ENCODE measurements at places on chromosomes 12 and 14.
A peak's percentile ranks its signal among the peaks of the same experiment; 100 is the strongest.

- DNase-seq: no peak
Measured at GRCh38 chr12:11688831-11689230, 39.4 kb downstream of the ETV6 start.

- no peak for DNase-seq
Measured at GRCh38 chr14:96987086-96987474, 189.9 kb downstream of the VRK1 start.

DNA sequence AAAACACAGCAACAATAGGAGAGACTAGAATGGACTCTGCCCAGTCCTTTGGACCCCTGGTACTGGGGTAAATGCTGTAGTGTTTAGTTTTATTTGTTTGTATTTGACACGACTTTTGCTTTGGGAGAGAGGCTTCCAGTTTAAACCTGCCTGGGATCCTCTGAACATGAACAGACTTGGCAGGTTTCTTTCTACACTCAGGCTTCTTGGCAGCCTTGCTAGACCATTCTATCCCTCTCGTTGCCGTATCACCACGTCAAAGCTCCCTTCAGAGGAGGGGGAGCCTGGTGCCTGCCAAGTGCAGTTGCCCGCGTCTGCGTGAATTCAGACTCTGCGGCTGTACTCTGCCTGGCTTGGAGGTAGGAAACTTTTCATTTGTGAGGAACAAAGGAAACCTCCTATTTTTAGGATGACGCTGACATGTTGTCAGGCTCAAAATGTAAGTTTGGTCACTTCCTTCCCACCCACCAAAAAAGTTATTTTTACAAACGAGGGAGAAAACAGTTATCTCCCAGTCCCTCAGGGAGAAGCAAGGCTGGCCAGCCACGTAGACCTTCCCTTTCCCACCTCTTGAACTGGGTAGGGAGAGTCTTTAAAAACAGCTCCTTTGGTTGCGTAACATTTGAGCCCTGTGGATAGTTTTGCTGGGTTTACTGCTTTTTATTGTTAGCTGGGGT is 25.9 kb downstream of the CD9 start:
- peak; percentile 61 for DNase-seq

DNA sequence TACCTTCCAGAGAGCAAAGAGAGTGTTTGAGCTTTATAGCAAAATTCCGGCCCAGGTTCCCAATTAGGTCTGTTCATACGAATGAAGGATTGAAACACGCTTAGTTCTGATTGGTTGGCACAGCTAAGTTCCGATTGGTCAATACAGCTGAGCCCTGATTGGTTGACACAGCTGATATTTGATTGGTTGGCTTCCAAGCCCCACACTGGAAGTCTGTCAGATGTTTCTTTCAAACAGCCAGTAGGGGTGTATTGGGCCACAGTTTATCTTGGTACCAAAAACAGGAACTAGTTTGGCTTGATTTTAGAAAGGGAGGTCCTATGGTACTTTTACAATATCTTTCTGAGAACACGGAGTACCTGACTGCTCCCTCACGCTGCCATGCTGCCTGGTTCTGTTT is 93.4 kb downstream of the CAND1 start:
- DNase-seq: no peak

- DNase-seq: no peak
Measured at GRCh38 chr14:75521415-75522199, 662 bp upstream of the BATF start.

GRCh38 chr14:69152902-69153151 is at the start of gene DCAF5:
DCAF5 (minus strand) TSS chr14:69153119; CDS start chr14:69152978, 141 bp downstream.
- no peak for DNase-seq

- DNase-seq: no peak
Measured at GRCh38 chr12:7093892-7094291, 1.6 kb upstream of the C1R start.

DNA sequence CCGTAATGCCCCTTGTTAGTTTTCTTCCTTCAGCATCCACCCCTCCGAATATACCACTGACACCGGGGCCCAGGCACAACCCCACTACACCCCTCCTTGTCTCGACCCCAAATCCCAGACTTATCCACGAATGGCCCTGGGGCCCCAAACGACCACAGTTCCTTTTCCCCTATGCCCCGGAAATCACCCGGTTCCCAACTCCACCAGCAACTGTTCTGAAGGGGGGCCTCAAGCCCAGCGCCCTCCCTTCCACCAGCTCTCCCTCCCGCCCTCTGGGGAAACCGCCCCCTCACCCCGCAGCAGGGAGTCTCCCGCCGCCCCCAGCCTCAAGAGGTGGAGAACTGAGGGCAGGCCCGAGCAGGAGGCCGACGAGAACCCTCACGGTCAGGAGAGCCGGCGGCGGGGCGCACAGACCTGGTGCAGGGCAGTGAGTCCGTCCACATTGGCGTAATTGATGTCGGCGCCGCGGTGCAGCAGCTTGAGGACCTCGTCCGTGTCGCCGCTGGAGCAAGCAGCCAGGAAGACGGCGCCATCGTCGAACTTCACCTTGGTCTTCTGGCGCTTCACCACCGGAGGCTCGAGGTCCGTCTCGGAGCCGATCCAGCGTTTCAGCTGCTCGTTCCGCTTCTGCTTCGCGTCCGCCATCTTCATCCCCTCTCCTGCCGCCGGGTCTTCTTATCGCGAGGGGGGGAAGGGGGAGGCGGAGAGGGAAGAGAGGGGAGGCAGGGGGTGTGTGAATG is 446 bp downstream of the PPP1R12A start:
- DNase-seq: peak; percentile 69

DNA sequence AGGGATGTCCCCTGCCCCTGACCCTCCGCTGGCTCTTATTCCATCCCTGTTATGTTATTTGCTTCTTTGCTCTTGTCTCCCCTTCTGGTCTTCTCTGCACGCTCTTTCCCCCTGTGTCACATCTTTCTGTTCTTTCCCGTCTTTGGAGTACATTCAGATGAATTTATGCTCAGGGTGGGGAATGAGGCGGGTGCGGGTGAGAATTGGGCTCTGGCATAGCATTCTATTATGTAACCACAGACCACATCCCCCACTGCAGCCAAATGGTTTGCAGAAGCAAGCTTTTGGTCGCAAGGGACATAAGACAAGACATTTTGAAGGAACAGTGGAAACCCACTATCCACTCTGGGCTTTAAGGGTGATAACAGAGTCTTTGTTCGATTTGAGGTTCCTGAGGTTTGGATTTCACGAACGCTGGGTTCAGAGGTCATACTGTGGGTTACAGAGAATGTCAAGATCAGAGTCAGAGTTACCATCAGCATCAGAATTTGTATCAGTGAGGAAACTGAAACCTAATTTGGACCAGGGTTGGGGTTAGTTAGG is 3.8 kb downstream of the ENDOU start:
- DNase-seq: no peak

DNA sequence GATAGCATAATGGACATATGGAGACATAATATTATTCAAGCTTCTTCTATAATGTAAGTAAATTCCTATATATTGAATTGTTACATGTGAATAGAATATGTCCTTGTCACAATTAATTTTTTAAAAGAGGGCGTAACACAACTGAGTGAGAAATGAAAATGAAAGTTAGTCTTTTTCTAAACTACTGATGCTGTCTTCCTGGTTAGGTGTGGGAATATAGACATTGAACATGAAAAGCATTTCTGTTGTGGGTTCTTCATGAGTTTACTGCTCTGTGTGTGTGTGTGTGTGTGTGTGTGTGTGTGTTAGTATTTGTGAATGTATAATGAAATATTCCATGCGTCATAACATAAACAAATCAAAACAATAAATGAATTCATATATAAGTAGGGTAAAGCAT is 40.5 kb upstream of the RTL1 start:
- no peak for DNase-seq

- no peak for DNase-seq
Measured at GRCh38 chr14:31477248-31477647, 10.6 kb downstream of the GPR33 start.
